DMS79 treated with DMSO at 0.1 percent for 48 hours (cell line): ENCODE measurements at places on chromosomes 16 and 17.

- no peak for DNase-seq
These were observed 37.5 kb downstream of the TEKT3 start for GRCh38 chr17:15303851-15304250.

- DNase-seq: no peak
These were observed 278.3 kb upstream of the CCL2 start for GRCh38 chr17:33976831-33977230.

DNA sequence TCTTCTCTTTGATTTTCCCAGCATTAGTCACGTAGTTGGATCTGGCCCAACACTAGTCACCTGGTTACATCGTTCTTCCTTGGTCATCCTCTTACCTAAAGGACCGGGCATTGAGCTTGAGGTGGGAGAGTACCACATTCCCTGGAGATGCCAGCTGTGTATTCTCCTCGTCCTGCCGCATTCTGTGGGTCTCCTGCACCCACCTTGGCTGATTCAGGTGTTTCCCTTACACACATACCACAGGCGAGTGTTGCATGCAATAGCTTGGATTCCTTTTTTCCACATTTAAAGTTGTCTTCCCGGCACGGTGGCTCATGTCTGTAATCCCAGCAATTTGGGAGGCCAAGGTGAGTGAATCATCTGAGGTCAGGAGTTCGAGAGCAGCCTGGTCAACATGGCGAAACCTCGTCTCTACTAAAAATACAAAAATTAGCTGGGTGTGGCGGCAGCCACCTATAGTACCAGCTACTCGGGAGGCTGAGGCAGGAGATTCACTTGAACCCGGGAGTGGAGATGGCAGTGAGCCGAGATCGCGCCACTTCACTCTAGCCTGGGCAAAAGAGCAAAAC, 21.6 kb upstream of the CLEC18C start:
- peak; percentile 97 for DNase-seq

DNA sequence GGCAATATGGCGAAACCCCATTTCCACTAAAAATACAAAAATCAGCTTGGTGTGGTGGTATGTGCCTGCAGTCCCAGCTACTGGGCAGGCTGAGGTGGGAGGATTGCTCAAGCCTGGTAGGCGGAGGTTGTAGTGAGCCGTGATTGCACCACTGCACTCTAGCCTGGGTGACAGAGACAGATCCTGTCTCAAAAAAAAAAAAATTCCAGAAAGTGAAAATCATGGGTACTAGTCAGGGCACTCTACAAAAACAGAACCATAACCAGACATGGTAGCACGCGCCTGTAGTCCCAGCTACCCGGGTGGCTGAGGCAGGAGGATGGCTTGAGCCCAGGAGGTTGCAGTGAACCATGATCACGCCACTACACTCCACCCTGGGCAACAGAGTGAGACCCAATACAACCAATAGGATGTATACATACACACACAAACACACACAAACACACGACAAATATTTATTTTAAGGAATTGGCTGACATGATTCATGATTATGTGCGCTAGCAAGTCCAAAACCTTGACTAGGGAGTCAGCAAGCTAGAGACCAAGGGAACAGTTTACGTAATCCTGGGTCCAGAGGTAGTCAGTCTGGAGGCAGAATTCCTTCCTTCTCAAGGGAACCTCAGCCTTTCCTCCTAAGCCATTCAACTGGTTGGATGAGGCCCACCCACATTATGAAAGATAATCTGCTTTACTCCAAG, 11.6 kb upstream of the GP1BA start:
- no peak for DNase-seq

DNA sequence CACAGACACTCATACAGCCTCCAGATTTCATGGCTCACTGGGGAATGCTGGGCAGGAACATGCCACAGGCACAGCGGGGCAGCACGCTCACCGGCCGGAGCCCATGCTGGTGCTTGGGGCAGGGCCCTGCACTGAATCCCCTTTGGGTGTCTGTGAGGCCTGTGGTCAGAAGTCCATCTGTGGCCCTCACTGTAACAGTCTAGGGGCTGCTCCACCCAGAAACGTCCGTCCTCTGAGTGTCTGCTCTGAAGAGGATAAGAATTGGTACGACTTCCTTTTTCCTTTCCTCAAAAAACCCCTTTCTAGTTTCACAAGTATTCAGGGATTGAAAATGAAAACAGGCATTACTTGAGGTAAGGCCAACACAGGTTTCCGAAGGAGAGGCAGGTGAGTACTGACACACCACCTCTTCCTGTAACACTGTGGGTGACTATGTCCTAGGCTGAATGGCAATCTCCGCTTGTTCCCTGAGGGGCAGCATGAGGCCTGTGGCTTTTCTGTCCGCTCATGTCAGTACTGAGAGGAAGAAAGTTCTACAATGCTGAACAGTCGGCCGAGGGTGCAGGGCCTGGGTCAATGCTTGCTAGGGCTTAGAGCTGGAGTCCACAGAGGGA, 42.5 kb downstream of the TMEM11 start:
- no peak for DNase-seq

DNA sequence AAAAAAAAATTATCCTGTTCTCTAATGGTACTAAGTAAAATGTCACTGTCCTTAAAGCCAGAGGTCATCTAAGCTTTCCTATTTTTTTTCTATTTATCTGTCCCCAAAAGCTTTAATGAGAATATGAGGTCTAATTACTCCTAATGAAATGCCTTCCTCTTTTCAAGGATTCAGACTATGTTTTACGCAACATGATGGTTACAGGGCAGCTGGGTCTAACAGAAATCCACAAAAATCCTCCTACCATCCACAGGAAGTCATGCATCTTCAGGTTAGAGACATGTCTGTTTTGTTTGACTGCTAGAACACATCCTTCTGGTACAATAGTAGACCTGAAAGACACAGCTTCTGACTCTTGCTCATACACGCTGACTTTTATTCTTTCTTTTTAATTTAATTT, 29.7 kb upstream of the NSRP1 start:
- DNase-seq: no peak

GRCh38 chr17:20784100-20784665, 204.7 kb downstream of the CDRT15L2 start:
- no peak for DNase-seq

DNA sequence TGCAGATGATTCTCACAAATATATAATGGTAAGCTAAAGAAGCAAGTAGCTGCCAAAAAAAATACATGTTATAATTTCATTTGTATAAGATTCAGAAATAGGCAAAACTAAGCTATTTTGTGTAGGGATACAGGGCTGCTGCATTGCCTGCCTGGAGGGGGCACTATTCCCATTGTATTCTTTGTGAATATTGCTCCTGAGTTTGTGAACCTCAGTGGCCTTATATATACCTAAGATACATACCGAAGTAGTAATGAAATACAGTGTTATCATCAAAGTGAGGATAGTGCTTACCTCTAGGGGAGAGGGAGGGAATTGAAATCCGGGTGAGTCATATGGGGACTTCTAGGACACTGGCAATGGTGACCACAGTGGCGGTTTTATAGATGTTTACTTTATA, 53.5 kb downstream of the C17orf58 start:
- DNase-seq: no peak

DNA sequence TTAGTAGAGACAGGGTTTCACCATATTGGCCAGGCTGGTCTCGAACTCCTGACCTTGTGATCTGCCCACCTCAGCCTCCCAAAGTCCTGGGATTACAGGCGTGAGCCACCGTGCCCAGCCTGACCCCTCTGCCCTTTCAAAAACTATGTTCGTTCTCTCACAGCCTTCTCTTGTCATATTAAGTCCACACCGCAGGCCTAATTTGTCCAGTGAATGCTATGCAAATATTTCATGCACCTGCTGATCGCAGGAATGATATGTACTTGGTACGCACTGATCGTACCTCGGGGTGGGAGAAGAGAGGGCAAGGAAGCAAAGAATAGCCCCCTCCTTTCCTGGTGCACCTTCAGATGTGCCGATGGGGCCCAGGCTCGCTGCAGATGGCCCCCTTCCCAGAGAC, 3.0 kb upstream of the BIRC5 start:
- no peak for DNase-seq

- no peak for DNase-seq
These were observed 24.4 kb downstream of the ARHGAP17 start for GRCh38 chr16:24990803-24991202.

DNA sequence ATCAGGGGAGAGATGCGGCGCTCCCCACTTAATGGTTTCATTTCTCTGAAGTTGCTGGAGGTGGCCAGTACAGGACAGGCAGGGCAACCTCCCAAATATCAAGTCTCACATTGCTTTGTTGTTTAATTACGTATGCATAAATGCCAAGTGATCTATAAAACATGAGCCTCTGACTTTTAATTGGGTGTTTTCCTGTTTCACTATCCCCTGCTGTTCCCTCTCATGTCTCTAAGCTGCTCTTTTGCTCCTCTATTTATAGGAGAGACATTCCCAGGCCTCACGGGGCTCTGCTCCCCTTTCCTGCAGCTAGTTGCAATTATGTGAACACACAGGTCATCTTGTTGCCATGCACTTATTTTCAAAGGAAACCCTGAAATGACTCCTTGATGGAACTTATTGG, 1173.5 kb upstream of the GOT2 start:
- DNase-seq: peak; percentile 0

- no peak for DNase-seq
These were observed 92.3 kb downstream of the SPAG9 start for GRCh38 chr17:51028176-51028863.

DNA sequence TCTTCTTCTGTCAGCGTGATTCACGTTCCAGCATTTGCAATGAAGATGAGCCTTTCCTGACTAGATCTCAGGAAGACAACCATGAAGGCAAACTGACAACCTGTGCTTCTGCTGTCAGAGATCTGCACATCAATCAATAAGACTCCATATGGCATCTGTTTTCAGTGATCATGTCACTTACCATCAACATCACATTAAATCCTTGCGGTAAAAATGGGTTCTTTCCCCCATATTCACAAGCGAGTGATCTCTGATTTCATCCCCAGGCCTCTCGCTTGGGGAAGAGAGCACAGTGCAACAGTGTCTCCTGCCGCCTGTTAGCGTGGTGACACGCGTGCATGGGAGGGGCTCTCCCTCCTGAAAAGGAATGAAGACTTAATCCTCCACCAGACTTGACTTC, 11.1 kb downstream of the NACA2 start:
- DNase-seq: no peak

- DNase-seq: no peak
These were observed 5.1 kb downstream of the PHF12 start for GRCh38 chr17:28946239-28946638.

GRCh38 chr17:44402564-44403172, 13.2 kb upstream of the ITGA2B start:
- DNase-seq: no peak

GRCh38 chr16:80317599-80318037, 223.2 kb upstream of the DYNLRB2 start:
- no peak for DNase-seq

GRCh38 chr17:82965371-82965770, 114.0 kb upstream of the METRNL start:
- DNase-seq: no peak

GRCh38 chr16:2529061-2529931, 1.9 kb downstream of the CEMP1 start:
- DNase-seq: no peak

DNA sequence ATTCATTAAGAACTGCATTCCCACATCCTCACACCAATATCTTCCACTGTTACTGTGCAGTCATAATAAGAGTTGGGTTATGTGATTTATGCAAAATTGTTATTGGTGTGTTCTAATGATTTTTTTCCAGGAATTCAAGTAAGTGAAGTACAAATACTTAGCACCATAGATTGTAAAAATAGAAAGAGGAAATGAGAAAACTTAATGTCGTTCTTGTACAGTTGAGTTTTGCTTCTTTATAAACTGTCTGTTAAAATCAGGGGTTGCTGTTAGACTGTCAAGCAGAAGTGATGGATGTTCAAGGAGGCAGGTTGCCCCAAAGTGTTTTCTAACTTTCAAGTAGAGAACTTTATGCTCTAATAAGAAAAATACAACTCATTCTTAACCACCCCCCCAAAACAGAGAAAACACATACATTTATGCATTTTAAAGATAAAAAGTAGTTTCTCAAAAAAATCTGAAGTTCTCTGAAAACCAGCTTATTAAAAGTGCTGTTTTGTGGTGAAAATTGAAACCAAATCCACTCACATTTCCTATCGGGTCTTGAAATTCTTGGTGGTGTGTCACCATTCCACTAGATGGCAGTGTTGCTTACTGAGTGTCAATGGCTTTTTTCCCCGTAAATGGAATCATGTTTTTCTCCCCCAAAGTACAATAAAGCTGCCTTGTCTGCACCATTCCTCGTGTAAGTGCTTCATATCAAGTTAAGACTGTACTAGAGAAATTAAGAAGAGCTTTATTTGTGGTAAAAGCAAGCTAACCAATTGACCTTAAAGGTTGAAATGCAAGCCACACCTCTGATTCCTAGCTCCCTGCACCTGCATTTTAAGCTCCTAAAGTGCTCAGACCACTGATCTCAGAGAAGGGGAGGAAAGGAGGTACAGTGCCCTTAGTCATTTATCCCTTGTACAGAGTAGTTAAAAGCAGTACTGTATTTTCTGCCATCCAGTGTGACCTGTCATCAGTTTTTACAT, 4.7 kb upstream of the IGSF6 start:
- peak; percentile 32 for DNase-seq
